ENCODE measurements at places on chromosomes 1 and 21.

DNA sequence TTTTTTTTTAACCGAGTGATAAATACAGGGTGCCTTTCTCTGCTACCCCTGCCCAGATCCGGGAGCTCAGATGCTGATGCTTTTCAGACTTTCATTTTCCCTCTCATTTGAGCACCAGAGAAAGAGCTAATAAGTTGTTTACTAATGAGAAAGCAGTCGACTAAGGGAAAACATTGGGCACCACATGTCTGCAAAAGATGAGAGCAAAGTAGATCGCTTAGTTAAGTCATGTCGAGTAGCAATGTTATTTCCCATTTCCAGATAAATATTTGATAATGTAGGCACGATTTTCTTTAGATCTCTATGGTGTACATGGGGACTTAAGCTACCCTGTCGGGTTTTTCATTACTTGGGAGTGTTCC lies 1.2 kb downstream of the PKN2 start:
- DNase-seq = no peak
- H3K4me1 ChIP-seq = peaks cover 25% of the 10 kb centered on the region

- H3K4me1 ChIP-seq = no peaks in the 10 kb centered on the region
- no peak for DNase-seq
- H3K36me3 ChIP-seq = no peaks in the 10 kb centered on the region
- H3K27me3 ChIP-seq = peaks cover 8% of the 10 kb centered on the region
- H3K27ac ChIP-seq = no peak overlapping the region
Observed at GRCh38 chr1:168091720-168092550, 44.8 kb downstream of the GPR161 start.

- H3K27me3 ChIP-seq = no peaks in the 10 kb centered on the region
- no peaks in the 10 kb centered on the region for H3K4me1 ChIP-seq
- H3K27ac ChIP-seq = no peak overlapping the region
- no peaks in the 10 kb centered on the region for H3K36me3 ChIP-seq
Observed at GRCh38 chr1:244559561-244559960, 93.4 kb upstream of the DESI2 start.

- no peak for DNase-seq
- no peak overlapping the region for H3K27ac ChIP-seq
- H3K27me3 ChIP-seq = peaks cover under 1% of the 10 kb centered on the region
- no peak overlapping the region for H3K4me3 ChIP-seq
- H3K36me3 ChIP-seq = no peaks in the 10 kb centered on the region
Observed at GRCh38 chr21:42301371-42302075, 13.7 kb downstream of the TFF3 start.

DNA sequence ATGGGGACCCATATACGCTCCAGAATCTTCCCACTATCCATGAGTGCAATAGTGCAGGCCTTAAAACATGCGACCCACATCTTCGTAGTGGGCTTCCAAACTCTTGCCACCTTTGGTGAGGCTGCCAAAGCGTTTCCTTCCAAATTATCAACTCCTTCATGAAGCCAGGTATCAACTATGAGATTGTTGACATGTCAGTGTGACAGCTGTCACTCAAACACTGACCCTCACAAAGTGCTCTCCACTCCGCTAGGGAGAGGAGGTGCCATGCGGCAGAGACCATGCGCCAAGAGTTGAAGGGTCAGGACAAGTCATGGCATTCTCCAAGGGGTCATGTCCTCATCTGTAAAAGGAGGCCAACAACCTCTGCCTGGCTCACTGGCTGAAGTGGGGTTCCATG lies 103.3 kb downstream of the SUSD4 start:
- no peak overlapping the region for H3K4me3 ChIP-seq
- no peaks in the 10 kb centered on the region for H3K4me1 ChIP-seq
- no peaks in the 10 kb centered on the region for H3K36me3 ChIP-seq
- no peaks in the 10 kb centered on the region for H3K27me3 ChIP-seq

DNA sequence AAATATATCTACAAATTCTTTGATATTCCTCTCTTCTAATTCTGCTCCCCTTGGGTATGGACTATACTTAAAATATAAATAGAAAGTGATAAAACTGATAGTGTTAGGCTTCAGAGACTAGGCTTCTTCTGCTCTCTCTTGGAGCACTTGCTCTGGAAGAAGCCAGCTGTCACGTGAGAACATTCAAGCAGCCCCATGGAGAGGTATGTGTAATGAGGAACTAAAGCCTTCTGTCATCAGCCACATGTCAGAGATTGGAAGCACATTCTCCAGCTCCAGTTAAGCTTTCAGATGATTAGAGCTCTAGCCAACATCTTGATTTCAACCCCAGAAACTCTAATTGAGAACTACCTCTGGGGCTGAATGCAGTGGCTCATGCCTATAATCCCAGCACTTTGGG lies 34.3 kb downstream of the XKR8 start:
- H3K36me3 ChIP-seq = peaks cover 63% of the 10 kb centered on the region
- no peak overlapping the region for H3K4me3 ChIP-seq

DNA sequence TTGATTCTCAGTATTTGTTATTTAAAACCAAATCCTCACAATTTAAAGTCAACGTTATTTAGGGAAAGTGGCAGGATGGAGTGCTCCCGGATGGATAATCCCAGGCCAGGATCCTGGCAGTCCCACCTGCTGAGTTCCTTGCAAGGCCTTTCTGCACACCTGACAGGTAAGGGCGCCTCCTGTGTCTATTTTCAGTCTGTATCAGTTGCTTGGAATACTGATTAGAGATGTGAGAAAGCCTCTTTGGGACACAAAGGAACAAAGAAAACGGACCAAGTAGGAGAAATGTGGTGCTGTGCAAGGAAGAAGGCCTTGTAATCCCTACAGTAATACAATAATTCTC lies 12.2 kb downstream of the STYXL2 start:
- no peaks in the 10 kb centered on the region for H3K27me3 ChIP-seq
- no peak for DNase-seq
- no peak overlapping the region for H3K4me3 ChIP-seq

DNA sequence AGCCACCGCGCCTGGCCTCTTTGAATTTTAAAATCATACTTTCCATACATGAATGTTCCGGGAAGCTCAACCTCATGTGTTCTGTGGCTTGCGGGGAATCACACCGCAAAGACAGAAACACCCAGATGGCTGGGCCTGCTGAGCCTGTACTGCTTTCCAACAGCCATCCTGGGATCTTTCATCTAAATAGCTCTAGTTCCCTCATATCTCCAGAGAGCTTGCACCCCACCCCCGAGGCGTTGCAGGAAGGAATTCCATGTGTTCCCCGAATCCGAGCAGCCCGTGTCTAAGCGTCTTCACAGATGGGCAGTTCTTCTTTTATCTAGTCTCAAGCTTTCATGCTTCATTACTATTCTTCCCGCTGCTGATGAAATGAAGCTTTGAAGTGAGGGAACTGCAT lies 66.4 kb downstream of the IGSF21 start:
- no peaks in the 10 kb centered on the region for H3K36me3 ChIP-seq
- H3K4me1 ChIP-seq = no peaks in the 10 kb centered on the region
- H3K27me3 ChIP-seq = peaks cover 3% of the 10 kb centered on the region
- no peak for DNase-seq

- DNase-seq = no peak
- peaks cover 90% of the 10 kb centered on the region for H3K27me3 ChIP-seq
- no peaks in the 10 kb centered on the region for H3K36me3 ChIP-seq
- H3K4me1 ChIP-seq = peaks cover 20% of the 10 kb centered on the region
- no peak overlapping the region for H3K27ac ChIP-seq
Observed at GRCh38 chr1:156923670-156924477, 3.4 kb downstream of the LRRC71 start.
